ENCODE measurements at places on chromosomes 3 and 15.

- H3K27ac ChIP-seq, result no peak overlapping the region
- H3K27me3 ChIP-seq, result no peaks in the 10 kb centered on the region
- no peak overlapping the region for H3K4me3 ChIP-seq
- no peaks in the 10 kb centered on the region for H3K36me3 ChIP-seq
Measured at GRCh38 chr3:164080208-164080607, 998.1 kb downstream of the SI start.

DNA sequence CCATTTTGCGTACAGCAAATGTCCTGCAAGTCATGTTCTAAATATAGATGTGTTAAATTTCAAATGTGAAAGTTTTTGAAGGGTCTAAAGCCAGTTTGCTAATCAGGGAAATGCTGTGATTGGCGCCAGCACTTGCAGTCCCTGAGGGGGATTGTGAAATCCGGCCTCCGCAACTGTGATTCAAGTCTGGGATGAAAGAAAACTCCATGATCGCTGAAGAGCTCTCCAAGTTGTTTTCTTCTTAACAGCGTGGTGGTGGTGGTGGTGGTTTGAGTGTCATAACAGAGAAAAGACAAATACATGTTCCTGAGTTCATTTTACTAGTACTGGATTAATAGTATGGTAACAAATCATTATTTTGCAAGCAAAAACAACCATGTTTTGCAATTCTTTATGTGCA is 51.8 kb downstream of the MITF start:
- no peaks in the 10 kb centered on the region for H3K36me3 ChIP-seq
- no peak for DNase-seq
- H3K27ac ChIP-seq, result no peak overlapping the region
- no peak overlapping the region for H3K4me3 ChIP-seq
- peaks cover 13% of the 10 kb centered on the region for H3K4me1 ChIP-seq

DNA sequence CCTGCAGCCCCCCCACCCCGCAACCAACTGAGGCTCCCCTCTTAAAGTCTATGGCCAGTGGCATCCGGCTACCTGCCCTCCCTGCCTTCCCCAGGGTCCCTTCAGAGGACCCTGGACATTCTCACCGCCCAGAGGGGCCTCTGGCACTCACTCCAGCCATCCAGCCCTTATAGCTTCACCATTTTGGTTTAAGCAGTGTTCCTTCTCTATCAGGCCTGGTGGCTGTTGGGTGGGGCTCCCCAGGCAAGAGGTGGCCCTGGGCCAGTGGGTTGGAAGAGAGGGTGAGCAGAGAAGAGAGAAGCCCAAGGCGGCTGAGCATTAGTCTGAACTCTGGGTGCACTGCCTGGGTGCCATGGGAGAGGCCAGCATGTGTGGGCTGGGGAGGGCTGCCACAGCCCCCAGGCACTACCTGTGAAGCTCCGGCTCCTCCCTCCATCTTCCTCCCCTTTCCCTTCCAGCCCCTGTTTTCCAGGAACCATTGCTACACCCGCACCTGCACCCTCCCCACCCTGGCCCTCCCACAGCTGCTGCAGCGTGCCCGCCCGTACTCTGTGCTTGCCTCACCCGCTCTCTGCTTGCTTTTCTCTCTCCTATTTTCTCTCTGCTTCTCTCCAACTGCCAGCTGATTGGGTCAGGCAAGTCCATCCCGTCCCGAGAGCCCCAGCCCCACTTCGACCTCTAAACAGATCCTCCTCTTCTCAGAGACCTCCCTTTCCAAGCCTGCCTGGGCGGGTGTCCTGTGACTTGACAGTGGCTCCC is 168.2 kb downstream of the TBC1D2B start:
- H3K4me3 ChIP-seq, result no peak overlapping the region
- no peaks in the 10 kb centered on the region for H3K27me3 ChIP-seq
- no peak for DNase-seq

- H3K36me3 ChIP-seq, result no peaks in the 10 kb centered on the region
- no peaks in the 10 kb centered on the region for H3K4me1 ChIP-seq
- H3K27me3 ChIP-seq, result no peaks in the 10 kb centered on the region
- H3K4me3 ChIP-seq, result no peak overlapping the region
- DNase-seq, result no peak
Measured at GRCh38 chr3:61761694-61762430, 200.5 kb downstream of the PTPRG start.

- H3K4me1 ChIP-seq, result no peaks in the 10 kb centered on the region
- no peaks in the 10 kb centered on the region for H3K36me3 ChIP-seq
- no peak overlapping the region for H3K27ac ChIP-seq
- H3K4me3 ChIP-seq, result no peak overlapping the region
- no peak for DNase-seq
Measured at GRCh38 chr15:69997813-69998212, 99.9 kb downstream of the TLE3 start.

GRCh38 chr3:160393346-160394008 is 5.5 kb downstream of the IFT80 start:
- no peaks in the 10 kb centered on the region for H3K36me3 ChIP-seq
- H3K4me1 ChIP-seq, result no peaks in the 10 kb centered on the region
- no peak for DNase-seq
- no peaks in the 10 kb centered on the region for H3K27me3 ChIP-seq

GRCh38 chr3:197936819-197937384 is 13.1 kb upstream of the RPL35A start:
- DNase-seq, result no peak
- peak overlapping the region; percentile 60 for H3K27ac ChIP-seq

- H3K4me3 ChIP-seq, result no peak overlapping the region
- no peak for DNase-seq
- H3K4me1 ChIP-seq, result no peaks in the 10 kb centered on the region
- no peaks in the 10 kb centered on the region for H3K36me3 ChIP-seq
- H3K27ac ChIP-seq, result no peak overlapping the region
- H3K27me3 ChIP-seq, result peaks cover 13% of the 10 kb centered on the region
Measured at GRCh38 chr15:68833700-68834331, 13.1 kb upstream of the ANP32A start.

DNA sequence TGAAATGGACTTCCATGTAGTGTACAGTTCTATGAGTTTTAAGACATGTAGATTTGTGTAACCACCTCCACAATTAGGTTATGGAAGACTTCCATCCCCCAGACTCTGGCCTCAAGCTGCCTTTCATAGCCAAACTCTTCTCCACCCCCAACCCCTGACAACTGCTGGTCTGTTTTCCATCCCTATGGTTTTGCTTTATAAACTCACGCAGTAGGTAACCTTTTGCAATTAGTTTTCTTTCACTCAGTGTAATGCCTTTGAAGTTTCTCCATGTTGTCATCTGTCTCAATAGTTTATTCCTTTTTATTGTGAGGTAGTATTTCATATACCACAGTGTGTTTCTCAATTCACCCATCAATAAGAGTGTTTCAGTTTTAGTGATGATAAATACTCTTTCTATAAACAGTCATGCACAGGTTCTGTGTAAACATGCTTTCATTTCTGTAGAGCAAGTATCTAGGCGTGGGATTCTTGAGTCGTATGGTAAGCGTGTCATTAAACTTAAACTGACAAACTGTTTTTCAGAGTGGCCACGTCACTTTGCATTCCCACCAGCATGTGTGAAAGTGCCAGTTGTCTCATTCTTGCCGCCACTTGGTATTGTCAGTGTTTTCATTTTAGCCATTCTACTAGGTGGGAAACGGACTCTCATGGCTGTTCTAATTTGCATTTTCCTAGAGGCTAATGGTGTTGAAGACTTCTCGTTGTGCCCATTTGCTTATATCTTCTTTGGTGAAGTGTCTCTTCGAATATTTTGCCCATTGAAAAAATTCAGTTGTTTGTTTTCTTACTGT is 47.3 kb upstream of the ALDH1A3 start:
- DNase-seq, result no peak
- no peaks in the 10 kb centered on the region for H3K4me1 ChIP-seq
- H3K27me3 ChIP-seq, result no peaks in the 10 kb centered on the region
- no peak overlapping the region for H3K4me3 ChIP-seq
- no peak overlapping the region for H3K27ac ChIP-seq

DNA sequence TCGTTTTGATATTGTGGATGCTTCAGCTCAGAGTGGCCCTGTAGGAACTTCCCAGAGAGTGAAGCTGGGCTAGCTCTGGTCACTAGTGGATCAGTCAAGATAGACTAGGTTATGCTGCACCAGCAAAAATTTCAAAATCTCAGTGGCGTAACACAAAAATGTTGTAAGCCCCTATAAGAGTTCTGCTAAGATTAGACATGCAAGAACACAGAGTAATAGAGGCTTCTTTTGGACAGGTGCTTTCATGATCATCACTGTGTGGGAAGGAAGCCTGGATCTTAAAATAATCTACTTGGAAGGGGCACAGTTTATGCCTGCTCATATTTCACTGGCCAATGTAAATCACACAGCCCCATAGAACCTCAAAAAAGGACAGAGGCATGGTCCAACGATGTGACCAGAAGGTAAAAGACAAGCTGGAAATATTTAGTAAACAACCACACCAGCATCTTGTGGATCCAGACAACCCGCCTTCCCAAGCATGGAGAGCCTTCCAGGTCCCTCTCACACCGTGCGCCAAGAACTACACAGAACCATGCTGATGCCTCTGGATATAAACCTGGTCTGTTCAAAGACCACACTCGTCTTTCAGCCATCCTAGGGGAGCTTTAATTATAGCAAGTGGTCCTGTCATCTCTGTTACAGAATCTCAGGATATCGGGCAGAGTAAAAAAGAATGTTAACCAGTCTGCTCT is 554.3 kb downstream of the EPHB1 start:
- H3K4me1 ChIP-seq, result no peaks in the 10 kb centered on the region
- H3K36me3 ChIP-seq, result no peaks in the 10 kb centered on the region
- H3K27me3 ChIP-seq, result no peaks in the 10 kb centered on the region
- H3K27ac ChIP-seq, result no peak overlapping the region
- no peak for DNase-seq

DNA sequence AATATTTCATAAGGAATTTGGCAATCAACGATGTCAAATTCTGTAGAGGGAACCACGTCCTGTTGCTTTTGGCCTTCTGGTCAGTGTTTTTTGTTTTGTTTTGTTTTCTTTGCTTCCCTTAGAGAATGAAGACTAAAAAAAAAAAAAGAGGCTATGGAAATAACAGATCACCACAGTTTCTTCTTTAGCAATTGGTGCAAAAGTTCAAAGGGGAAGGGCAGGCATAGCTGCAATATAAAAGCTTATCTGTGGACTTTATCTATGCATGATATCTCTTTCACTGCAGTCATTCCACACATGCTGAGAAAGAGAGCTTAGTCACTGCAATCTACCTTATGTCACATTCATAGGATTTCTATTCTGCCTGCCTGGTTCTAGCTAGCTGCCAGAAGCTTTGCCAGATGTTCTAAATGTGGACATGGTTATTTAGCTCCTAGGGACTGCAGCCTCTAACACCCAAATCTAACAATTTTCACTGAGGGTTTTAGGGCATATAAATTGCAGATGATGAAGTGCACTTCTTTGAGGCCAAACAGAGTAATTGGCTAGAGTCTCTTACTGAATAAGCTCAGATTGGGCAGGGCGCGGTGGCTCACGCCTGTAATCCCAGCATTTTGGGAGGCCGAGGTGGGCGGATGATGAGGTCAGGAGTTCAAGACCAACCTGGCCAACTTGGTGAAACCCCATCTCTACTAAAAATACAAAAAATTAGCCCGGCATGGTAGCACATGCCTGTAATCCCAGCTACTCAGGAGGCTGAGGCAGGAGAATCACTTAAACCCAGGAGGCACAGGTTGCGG is 637.2 kb downstream of the NTRK3 start:
- no peaks in the 10 kb centered on the region for H3K27me3 ChIP-seq
- H3K4me1 ChIP-seq, result no peaks in the 10 kb centered on the region
- no peak overlapping the region for H3K27ac ChIP-seq
- no peak overlapping the region for H3K4me3 ChIP-seq
- H3K36me3 ChIP-seq, result no peaks in the 10 kb centered on the region

DNA sequence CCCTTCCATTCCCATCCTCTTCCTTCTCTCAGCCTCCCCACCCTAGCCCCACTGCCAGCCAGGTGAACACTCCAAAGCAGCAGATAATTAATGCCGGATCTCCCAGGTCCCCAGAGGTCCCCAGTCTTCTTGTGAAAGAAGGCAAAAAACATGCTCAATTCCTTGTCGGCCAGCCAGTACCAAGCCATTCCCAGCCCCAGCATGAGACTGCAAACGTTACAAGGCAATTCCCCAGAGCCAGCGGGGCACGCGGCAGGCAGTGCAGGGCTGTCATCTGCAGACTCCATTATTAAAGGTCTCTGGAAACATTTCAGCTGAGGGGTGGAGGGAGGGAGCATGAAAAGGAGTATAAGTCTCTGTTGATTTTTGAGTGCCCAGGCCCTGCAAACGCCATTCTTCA is 117.8 kb downstream of the XXYLT1 start:
- peak; percentile 65 for DNase-seq
- H3K27me3 ChIP-seq, result no peaks in the 10 kb centered on the region
- H3K4me3 ChIP-seq, result no peak overlapping the region
- H3K36me3 ChIP-seq, result no peaks in the 10 kb centered on the region

DNA sequence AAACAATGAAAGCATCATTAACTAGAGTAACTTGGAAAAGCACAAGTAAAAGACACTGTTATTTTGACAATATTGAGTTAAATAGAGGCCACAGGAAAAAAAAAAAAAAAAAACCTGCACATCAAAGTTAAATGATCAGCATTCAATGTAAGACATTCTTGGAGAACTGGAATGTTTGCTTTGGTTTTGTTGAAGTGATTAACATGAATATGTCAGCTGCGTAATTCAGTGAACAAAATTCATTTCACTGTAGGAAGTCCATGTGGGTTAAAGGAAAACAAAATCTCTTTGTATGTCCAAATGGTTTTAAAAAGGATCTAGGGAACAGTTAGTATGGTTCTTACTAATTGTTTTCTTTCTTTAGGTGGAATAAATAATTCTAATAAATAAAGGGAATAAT is 252.8 kb upstream of the CNTN6 start:
- no peaks in the 10 kb centered on the region for H3K36me3 ChIP-seq
- H3K27ac ChIP-seq, result no peak overlapping the region
- H3K27me3 ChIP-seq, result no peaks in the 10 kb centered on the region
- H3K4me3 ChIP-seq, result no peak overlapping the region
- no peaks in the 10 kb centered on the region for H3K4me1 ChIP-seq
- DNase-seq, result no peak

- no peaks in the 10 kb centered on the region for H3K36me3 ChIP-seq
- H3K27ac ChIP-seq, result no peak overlapping the region
- no peak for DNase-seq
- no peaks in the 10 kb centered on the region for H3K4me1 ChIP-seq
- H3K4me3 ChIP-seq, result no peak overlapping the region
Measured at GRCh38 chr3:88882121-88882520, 225.3 kb upstream of the EPHA3 start.

- DNase-seq, result no peak
- no peak overlapping the region for H3K4me3 ChIP-seq
- no peak overlapping the region for H3K27ac ChIP-seq
Measured at GRCh38 chr3:51712038-51712420, 5.2 kb downstream of the GRM2 start.

GRCh38 chr15:79015416-79015815 is 70.6 kb upstream of the CTSH start:
- no peak overlapping the region for H3K4me3 ChIP-seq
- no peak overlapping the region for H3K27ac ChIP-seq
- DNase-seq, result no peak
- no peaks in the 10 kb centered on the region for H3K36me3 ChIP-seq
- no peaks in the 10 kb centered on the region for H3K27me3 ChIP-seq
